ENCODE measurements at places on chromosomes 11 and 22. TPM values are rescaled to one million over a fixed set of nuclear protein-coding genes. Genes with fewer than 3 reads are reported as not detected.

RFPL1 gene
- total RNA-seq: not detected

DNA sequence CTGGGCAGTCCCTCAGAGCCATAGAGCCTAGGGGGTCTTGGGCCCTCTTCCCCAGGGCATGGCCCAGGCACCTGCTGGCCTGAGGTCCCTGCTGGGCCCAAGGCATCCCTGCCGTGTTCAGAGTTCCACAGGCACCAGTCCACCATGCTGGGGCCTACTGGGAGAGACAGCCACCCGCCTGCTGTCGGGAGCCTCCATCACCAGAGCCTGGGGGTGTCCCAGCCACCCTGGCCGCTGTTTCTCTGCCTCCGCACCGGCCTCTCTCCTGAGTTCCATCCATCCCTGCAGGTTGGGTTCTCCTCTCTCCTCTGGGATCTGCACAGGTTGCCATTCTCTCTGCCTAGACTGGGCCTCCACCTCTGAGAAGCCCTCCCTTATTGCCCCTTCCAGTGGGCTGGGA lies 68.6 kb downstream of the KCNQ1 start:
- DNase-seq: no peak

DNA sequence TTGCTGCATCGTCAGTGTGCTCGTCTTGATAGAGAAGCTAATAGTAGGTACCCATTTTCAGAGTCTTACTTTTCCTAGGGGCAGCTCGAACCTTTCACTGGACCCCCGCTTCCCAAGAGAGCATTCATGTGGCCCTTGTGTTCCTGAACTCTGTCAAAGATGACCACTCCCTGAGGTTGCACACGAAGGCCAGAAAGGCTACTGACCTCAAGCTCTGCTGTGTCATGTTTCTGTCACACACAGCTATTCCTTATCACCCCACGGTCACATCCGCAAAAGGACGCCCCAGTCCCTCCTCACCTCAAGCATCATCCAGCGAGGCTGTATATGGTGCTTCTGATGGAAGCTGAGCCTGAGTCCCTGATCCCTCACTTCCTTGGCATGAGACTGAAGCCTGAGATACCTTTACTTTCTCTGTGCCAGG lies 171.5 kb downstream of the LDLRAD3 start:
- DNase-seq: no peak

DNA sequence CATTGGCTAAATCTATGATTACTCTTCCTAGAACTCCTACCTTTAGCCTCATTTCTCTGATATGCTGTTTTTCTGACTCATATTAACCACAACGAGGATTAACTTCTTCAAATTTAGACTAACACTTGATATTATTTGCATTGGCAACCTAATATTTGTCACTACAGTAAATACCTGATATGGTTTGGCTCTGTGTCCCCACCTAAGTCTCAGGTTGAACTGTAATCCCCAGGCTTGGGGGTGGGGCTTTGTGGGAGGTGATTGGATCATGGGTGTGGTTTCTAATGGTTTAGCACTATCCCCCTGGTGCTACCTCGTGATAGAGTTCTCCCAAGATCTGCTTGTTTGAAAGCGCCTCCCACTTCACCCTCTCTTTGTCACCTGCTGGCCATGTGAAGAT lies 17.1 kb upstream of the MED17 start:
- no peak for DNase-seq

GRCh38 chr22:43370036-43370435 lies 26.9 kb upstream of the SCUBE1 start:
- no peak for DNase-seq

CTTN gene
- total RNA-seq: 179 TPM

MMP20 gene
- total RNA-seq: not detected

GRCh38 chr11:70066136-70066520 lies 12.0 kb upstream of the ANO1 start:
- no peak for DNase-seq

DNA sequence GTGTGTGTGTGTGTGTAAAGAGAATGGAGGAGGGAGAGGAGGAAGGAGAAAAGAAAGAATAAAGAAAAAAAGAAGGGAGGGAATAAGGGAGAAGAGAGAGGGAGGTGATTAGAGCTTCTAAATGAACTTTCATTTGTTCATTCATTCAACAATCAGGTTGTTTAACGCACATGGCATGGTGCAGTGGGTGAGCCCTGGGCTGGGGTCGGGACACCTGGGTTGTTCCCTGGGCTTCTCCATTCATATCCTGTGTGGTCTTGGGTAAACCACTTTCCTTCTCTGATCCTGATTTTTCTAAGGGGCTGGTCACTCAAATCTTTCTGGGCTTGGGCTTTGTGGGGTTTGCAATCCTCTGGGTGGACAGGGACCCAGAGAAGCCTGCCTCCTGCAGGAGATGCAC lies 47.9 kb upstream of the CD82 start:
- no peak for DNase-seq

MCAM gene
- total RNA-seq: 377 TPM

DNA sequence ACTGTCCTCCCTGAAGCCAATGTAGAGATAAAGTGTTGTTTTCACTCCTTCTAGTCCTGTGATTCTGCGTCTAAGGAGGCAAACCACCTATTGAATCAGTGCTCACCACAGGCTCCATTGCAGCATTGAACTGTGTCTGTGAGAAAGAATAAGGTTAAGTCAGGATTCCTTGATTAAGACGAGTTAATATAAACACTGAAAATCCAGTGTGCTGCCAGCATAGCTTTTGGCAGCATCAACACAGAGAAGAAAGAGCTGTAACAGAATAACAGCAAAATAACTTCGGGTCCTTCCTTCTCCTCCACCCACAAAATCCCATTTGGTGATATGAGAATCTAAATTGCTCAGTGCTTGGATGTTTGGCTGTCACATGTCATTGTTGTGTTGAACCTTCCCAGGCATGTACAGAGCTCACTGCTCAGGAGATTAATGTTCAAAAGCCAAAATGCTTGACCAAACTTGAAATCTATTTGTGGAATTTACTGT lies 185.2 kb upstream of the DDI1 start:
- no peak for DNase-seq

DNA sequence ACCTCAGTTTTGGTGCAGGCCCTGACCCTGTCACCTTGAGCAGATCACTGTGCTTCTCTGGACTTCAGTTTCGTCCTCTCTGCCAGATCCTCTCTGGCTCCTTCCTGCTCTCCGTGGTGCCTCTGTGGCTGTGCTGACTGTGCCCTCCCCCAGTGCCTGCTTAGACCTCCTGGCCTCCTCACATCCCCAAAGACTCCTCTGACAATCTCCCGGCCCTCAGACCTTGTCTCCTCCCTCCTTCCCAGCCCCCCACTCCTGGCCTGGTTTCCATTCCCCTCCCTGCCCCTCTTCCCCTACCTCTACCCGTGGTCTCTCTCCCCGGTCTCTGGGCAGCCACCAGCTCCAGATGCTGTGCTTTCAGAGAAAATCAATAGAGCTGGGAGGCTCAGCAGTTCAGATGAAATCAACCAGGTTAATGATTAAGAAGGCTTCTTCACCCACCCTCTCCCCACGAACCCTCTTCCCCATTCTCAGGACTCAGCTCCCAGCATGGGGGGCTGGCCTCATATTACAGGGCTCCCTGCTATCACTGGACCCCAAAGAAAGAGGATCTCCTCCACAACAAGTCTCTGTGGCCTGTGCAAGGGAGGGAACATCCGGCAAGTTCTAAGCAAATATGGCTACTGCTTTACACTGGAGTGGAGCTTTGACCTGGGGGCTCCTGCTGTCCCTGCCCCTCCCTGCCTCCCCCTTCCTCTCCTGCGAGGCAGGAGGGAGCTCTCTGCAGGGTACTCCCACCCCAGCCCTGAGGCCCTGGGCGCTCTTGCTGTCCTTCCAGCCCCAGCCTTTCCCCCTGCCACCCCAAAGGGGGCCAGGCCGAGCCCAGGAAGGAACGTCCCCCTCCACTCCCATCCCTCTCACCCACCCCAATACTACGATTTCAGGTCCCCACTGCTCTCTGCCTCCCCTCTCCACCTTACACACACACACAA lies 8.5 kb downstream of the BACE1-AS start:
- DNase-seq: no peak

DNA sequence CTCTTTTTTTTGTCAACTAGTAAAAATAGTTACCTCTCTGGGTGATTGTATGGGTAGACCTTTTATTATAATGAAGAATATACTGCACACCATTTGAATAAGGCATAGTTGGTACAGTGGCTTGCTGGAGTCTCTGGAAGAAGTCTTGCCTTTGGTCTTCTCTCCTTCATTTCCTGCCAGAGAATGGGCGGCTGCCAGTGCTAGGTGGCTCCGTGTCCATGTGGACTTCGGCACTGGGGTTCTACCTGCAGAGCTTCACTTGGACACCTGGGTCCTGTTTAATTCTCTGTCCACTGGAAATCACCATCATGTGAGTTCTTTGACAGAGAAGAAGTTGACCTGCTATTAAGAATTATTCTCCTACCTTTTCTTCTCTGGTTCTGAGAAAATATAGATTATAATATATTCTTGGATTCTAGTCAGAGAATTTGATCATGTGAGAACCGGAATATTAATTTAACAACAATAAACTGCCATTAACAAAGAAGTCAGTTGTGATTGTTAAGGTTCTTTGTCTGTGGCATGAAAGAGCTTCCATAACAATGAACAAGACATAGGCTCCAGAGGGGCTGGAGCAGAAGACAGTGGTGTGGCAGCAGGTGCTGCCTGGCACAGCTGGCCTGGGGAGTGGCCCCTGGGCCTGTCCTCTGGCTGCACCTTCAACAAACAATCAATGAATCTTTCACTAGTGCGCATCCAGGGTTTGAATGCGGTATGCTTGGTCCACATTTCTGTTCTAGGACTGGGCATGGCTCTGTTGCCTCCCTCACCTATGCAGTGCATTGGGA lies 77.5 kb downstream of the PPFIBP2 start:
- no peak for DNase-seq

HOATZ gene
- not detected for total RNA-seq

DNA sequence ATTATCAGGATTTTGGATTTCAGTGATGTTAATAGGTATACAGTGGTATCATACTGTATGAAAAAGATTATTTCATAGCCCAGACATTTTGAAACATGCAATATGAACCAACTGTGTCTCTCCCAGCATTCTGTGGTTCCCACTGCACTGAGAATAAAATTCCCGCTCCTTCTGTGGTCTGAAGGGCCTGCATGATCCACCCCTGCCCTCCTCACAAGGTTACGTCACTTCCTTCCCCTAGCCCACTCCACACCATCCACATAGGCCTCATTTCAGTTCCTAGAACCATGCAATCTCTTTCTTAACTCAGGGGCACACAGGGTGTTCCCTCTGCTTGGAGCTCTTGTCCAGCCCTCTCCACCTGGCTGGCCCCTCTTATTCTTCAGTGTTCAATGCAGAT lies 103.1 kb downstream of the TSPAN18 start:
- no peak for DNase-seq

- DNase-seq: no peak
Observed at GRCh38 chr22:36725366-36726006, 21.9 kb upstream of the CACNG2 start.

GRCh38 chr11:117221775-117222517 lies 9.9 kb downstream of the PCSK7 start:
- peak; percentile 64 for DNase-seq

DNA sequence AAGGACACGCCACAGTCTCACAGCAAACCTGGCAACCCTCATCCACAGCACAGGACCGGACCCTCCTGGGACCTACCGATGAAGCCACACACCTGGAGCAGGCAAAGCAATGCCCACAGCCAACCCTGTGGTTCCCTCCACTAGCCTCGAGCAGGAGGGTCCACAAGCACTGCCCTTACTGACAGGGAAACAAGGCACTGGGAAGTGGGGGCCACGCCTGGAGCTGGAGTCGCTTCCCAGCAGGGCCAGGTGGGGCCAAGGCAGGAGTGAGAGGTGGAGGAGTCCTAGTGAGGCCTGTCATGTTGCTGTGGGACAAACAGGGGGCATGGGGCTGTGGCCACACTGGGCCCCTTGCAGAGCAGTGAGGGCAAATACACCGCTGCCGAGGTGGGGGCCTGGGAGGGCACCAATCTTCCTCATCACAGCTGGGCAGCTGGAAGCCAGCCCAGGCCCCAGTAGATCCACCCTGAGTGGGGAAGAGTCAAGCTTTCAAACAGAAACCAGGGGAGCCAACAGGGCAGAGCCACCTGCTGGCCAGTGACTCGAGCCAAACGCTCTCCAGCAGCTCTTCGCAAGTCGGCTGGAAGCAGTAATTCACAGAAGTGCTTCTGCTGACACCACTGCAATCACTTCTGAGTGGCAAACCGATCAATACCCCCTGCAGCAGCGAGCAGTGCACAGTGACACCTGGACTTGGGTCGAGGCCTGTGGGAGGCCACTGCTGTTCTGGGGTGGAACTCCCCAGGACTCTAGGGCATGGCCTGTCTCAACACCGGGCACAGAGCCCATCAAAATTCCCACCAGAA lies 13.7 kb downstream of the SULT4A1 start:
- DNase-seq: no peak

- DNase-seq: no peak
Observed at GRCh38 chr11:129739339-129739738, 76.3 kb upstream of the TMEM45B start.

- DNase-seq: no peak
Observed at GRCh38 chr11:116145187-116145865, 627.5 kb downstream of the BUD13 start.

ZDHHC5 gene
- total RNA-seq: 36.9 TPM

AIFM3 gene
- 0.63 TPM for total RNA-seq

DNA sequence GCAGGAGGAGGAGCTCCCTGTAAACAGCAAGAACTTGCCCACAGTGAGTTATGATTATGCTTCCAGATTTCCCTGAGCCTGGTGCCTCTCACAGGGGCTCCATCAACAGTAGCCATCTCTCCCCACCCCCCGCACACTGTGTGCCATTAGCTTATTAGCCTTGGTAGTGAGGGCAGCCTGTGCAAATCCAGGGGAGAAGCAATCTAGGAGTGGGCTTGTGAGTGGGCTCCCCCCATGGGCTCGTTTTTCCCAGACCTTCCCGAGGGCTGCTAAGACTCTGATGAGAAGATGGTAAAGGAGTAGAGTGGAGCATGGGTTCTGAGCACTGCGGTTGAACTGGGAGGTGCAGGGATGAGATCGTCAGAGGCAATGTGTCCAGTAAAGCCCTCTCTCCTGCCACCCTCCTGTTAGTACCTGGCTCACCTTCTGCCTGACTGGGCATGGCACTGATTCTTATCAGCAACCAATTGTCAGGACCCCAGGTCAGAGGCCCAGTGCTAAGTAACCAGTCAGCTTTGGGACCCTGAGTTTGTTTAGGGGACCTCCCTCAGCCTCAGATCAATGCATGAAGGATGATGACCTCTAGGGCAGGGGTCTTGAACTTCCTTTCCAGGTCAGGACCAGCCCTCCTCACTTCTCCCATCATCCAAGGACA lies 38.4 kb upstream of the TP53I11 start:
- no peak for DNase-seq

DNA sequence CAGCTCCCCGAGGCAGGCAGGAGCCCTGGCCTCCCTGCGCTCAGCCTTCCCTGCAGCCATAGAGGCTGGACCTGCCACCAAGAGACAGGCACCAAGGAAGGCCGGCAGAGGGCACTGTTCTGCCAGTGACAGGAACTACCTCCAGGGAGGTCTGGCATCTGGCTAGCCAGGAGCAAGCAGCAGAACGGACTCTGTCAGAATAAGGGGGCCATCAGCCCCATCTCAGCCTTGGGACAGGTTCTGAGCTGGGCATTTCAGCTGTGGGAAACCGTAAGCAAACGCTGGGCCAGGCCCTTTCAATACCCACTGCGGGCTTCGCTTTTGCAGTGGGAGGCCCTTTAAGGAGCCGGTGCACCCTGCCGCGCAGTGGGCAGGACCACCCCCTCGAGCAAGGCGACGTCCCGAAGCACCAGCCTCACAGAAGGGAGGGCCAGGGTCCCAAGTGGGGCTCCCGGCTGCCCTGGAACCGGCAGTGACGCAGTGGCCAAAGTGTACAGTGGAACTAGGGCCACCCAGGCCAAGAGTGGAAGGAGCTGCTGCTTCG lies 18.2 kb downstream of the IFT27 start:
- peak; percentile 47 for DNase-seq
